Nephron progenitor cell (in vitro differentiated cells): ENCODE measurements at places on chromosomes 5 and 9.
A peak's percentile ranks its signal among the peaks of the same experiment; 100 is the strongest.

GRCh38 chr9:123542435-123543225, 186.6 kb downstream of the CRB2 start:
- peak; percentile 7 for DNase-seq

GRCh38 chr5:131952301-131952857, 6.9 kb upstream of the MEIKIN start:
- no peak for DNase-seq

- DNase-seq: no peak
These were observed 76.4 kb upstream of the CKMT2 start for GRCh38 chr5:81156732-81157131.

DNA sequence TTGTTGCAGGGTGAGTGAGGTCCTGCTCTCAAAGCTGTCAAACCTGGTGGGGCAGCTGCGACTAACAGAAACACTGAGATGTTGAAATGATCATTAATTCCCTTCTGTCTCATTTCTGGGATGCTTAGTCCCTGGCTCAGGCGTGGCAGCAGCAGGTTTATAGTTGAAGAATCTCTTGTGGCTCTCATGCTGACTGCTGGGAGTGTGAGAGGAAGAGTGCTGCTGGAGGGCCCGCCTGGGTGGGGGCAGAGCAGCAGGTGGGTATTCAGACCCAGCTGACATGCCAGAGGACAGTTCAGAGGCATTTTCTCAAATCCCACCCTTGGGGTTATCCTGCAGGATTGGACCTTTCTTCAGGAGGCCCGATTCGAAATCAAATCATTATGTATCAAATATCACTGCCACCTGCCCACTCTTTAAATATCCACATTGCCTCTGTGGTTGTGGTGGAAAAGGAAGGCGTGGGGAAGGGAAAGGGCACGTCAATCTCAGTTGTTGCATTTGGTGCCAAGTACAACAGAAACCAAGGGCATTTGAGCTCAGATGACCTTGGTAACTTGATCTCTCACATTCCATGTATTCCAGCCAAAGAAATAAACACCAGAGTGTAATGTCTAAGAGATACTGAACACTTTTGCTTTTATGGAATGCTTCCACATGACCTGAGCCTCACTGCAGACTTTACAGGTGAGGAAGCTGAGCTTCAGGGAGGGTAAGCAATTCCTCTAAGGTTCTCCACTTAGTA, 224.3 kb downstream of the AOPEP start:
- DNase-seq: no peak

GRCh38 chr9:89596937-89597555, 7.8 kb upstream of the GADD45G start:
- no peak for DNase-seq

- DNase-seq: no peak
These were observed 233.7 kb upstream of the ADAMTSL1 start for GRCh38 chr9:18240213-18240612.

DNA sequence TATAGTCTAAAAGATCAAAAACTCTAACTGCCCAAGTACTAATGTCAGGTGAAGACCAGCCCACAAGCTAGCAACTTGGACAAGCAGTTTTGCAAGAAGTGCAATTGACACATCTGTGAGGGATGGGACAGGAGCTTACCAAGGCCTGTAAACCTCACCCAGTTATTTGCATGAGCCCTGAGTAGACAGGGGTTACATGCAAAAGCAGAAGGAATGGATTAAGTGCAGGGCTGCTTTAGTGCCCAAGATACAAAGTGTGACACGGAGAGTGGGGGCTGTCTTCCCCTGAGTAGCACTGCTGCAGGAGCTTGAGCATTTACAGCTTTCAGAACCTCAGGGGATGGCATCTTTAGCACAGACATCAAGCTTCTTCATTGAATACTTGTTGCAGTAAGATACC, 286.7 kb downstream of the ELAVL2 start:
- DNase-seq: no peak

GRCh38 chr9:134413890-134414623, 87.8 kb downstream of the RXRA start:
- DNase-seq: peak; percentile 55

- DNase-seq: no peak
These were observed 62.8 kb downstream of the SHOC1 start for GRCh38 chr9:111731928-111732327.

DNA sequence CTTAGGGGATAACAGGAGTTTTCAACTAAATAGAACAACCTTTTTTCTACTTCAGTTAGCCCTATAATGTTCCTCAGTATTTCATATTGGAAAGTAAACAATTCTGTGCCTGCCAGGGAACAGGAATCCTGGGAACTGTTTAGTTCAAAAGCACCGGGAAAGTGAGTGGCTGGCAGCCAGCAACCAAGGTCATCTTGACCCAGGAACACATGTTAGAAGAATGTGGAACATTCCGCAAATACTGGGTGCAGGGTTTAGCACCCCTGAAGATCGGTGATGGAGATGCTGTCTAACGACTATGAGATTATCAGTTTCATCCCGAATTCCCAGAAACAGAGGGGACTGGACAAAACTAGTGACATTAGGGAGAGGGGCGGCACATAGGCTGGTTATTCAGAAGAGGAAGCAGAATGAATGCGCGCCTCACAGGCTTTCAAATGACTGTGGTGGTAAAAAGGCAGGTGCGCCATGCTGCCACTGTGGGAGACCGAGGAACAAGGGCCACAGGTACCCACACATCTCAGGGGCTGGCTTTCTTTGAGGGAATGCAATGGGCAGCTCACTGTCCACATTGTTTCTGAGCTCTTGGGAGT, 51.2 kb downstream of the IPPK start:
- no peak for DNase-seq

DNA sequence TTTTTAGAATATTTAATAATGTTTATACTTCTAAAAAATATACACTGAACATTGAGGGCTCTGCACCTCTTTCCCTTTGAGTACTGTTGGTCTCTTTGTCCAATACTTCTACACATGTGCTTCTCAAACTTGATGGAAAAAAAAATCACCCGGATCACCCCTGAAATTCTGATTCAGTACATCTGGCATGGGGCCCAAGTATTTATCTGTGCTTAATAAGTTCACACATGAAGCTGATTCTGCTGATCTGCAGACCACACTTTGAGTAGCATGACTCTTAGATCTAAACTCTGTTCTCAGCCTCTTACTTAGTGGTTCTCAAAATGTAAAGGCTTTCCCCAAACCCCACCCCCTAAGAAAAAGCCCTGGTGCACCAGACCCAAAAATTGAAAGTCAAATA, 12.0 kb downstream of the RUSC2 start:
- no peak for DNase-seq

- no peak for DNase-seq
These were observed 131.8 kb upstream of the RGMB start for GRCh38 chr5:98641671-98642070.

DNA sequence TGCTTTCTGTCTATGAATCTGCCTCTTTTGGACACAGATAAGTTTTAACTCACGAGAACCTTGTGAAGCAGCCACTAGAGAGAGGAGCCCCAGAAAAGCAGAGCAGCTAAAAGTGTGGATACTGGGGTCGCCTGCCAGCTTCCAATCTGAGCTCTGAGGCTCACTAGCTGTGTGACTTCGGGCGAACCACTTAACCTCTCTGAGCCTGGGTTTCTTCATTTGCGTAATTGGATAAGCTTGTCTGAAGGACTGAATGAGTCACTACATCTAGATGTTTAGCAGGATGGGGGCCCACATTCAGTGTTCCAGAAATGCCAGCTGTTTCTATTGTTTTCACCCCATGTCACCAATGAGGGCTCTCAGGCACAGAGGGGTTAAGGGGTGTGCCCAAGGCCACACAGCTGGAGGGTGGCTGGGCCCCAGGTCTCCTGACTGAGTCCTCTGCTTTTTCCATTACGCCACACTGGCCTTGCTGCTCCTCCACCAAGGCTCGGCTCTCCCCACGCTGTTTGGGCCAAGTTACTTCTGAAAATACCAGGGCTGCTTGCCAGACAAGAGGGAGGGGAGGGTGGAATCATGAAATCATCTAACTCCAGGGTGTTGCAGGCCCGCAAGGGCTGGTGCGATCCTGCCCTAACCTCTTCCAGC, 36.2 kb downstream of the SH3PXD2B start:
- no peak for DNase-seq

GRCh38 chr9:133939171-133939785, 52.8 kb downstream of the VAV2 start:
- DNase-seq: no peak

- DNase-seq: no peak
These were observed 312.0 kb upstream of the RPS23 start for GRCh38 chr5:82590112-82590511.

- no peak for DNase-seq
These were observed 238.6 kb downstream of the CDH12 start for GRCh38 chr5:22614486-22615094.

DNA sequence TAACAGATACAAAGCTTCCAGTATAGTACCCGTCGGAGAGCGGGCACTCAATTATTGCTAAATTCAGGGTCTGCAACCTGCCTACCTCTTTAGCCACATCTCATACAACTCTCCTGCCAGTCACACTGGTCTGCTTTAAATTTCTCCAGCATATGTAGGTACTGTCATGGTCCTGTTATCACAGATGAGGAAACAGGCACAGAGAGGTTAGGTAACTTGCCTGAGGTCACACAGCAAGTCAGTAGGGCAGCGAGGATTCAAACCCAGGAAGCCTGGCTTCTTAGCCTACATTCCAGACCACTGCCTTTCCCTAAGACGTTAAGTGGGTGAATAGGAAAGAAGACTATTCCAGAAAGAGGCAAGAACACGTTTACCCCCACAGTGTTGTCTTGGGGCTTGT, 186.0 kb upstream of the NFIB start:
- no peak for DNase-seq

- DNase-seq: peak; percentile 44
These were observed 31.5 kb downstream of the PAX5 start for GRCh38 chr9:37002413-37003217.

- DNase-seq: no peak
These were observed 3.5 kb downstream of the PDLIM7 start for GRCh38 chr5:177493795-177494345.

DNA sequence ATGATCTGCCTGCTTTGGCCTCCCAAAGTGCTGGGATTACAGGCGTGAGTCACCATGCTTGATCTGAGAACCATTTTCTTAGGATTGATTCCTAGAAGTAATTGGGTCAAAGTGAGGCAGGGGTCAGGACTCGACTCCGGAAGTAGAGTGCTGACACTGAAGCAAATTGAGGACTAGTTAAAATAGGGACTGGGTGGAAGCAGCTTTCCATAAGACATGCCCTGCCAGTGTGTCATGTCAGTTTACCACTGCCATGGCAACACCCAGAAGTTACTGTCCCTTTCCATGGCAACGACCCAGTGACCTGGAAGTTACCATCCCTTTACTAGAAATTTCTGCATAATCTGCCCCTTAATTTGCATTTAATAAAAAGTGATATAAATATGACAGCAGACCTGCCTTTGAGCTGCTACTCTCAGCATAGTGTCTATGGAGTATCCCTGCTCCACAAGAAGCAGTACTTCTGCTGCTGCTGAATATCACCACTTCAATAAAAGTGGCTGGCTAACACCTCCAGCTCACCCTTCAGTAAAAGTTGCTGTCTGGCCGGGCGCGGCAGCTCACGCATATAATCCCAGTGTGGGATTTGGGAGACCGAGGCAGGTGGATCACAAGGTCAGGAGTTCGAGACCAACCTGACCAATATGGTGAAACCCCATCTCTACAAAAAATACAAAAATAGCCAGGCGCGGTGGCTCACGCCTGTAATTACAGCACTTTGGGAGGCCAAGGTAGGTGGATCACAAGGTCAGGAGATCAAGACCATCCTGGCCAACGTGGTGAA, 47.8 kb upstream of the JADE2 start:
- DNase-seq: no peak

GRCh38 chr5:16245249-16245648, 65.7 kb upstream of the MARCHF11 start:
- DNase-seq: no peak

- DNase-seq: no peak
These were observed 143.3 kb upstream of the ADAMTSL1 start for GRCh38 chr9:18330401-18331309.

DNA sequence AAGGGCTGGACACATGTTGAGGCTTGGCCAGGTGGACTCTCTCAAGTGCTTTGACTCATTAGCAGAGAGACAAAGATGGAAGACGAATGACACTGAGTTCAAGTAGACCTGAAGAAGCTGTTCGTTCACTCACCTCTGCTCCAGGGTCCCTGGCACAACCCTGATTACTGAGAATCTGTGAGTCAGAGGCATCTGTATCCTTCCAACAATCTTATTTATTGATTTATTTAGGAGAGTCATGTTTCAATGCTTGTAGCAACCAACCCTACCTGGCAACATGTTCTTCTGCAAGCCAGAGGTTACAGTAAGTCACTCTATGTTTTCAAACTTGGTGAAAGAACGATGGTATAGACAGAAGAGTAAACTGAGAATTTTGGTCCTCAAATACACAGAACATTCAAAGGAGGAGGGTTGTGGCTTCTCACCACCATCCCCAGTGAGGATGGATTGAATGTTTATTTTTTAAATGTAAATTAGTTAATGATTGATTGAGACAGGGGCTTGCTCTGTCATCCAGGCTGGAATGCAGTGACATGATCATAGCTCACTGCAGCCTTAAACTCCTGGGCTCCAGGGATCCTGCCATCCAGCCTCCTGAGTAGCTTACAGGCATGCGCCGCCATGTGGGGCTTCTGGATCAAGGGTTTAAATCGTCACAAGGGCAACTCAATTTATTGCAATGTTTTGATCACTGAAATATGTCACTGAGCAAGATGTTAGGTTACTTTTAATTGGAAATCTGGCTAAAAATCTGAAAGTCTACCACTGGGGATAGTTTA, 55.7 kb upstream of the CARTPT start:
- no peak for DNase-seq

DNA sequence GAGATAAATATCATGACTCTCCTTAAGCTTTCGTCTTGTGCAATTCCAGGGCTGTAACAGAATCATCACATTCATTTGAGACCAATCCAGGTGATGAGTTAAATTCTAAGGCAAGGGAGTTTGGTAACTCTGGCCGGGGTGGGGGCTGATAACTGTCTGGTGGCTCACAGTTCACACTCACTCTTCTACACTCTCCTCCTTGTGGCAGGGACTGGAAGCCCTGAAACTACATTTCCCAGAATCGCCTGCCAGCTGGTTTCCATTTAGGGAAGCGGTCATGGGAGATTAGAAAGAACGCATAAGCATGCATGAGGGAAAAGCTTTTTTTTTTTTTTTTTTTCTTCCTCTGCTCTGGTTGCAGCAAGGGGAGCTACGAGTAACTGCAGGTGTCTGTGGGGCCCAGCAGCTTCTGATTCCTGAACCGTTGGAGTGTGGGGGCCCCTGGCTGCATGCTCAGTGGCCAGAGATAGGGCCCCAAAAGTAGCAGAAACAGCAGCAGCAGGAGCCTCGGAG, 154.8 kb upstream of the TBC1D2 start:
- peak; percentile 23 for DNase-seq
